ENCODE measurements at places on chromosomes 13 and 19.

DNA sequence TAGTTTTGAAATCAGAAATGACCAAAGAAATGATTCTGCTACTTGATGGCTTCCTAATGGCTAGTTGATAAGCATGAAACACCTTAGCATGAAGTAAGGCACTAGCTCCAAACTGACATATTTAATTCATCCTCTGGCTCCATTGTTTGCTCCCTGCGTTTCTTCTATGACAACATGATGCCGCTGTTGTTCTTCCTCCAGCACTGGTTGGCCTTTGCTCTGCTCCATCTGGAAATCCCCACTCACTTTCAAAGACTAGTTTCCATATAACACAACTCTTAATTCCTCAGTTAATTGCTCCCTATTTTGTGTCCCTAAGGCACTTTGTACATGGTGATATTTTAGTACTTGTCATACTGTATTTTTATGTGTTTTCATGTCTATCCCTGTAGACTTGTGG is 151.6 kb downstream of the GPC6 start:
- DNase-seq: no peak

DNA sequence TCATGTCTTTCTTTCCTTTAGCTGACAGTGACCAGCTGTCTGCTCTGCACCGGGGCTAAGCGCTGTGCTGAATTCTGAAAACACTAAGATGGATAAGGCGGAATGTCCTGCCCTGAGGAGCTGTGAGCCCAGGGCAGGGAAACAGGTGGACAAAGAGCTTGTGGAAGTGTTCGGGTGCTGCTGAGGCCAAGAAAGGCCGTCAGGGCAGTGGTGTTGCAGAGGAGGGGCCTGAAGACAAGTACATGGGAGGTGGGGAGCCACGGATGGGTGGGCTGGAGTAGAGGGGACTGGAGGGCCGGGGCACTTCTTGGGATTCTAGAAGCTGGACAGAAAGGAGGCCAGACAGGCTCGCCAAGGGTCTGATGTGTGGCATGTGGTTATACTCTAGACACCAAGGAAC is 66.2 kb upstream of the GPR183 start:
- no peak for DNase-seq

DNA sequence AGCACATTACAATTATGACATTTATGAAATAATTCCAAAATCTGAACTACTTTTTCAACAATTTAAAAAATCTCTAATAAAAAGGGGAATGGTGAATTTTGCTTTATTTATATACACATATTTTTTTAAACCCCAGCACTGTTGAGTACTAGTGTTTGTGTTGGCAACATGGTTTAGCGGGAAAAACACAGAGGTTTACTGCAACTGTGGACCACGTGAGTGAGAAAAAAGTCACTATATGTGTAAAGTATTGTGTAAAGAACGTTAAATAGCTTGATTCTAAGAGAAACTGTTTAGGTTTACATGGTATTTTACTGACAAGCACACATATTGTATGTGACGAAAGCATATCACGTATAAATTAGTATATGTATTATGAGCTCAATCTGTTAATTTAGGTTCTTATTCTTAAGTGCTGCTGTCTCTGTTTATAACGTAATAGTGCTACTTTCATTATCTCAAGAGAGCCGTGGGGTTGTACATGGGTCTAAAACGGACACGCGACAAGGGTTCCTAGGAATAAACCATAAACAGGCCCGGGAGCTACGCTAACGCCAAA is 617 bp downstream of the SKA3 start:
- DNase-seq: peak; percentile 73

DNA sequence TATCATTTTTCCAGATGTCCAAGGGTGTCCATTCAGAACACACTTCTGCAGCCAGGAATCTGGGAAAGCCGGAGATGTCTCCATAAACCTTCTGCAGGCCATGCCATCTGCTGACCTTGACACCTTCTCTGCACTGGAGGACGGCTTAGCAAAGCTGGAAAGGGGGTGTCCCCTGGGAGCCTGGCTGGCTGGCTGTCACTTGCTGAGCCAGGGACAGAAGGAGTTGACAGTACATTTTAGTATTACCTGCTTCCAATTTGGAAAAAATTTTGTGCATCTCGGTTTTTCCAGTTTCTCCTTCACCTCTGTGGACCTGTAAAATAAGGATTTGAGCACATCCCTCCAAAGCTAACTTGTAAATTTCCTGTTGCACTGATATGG is 8.1 kb upstream of the CHST8 start:
- DNase-seq: no peak

DNA sequence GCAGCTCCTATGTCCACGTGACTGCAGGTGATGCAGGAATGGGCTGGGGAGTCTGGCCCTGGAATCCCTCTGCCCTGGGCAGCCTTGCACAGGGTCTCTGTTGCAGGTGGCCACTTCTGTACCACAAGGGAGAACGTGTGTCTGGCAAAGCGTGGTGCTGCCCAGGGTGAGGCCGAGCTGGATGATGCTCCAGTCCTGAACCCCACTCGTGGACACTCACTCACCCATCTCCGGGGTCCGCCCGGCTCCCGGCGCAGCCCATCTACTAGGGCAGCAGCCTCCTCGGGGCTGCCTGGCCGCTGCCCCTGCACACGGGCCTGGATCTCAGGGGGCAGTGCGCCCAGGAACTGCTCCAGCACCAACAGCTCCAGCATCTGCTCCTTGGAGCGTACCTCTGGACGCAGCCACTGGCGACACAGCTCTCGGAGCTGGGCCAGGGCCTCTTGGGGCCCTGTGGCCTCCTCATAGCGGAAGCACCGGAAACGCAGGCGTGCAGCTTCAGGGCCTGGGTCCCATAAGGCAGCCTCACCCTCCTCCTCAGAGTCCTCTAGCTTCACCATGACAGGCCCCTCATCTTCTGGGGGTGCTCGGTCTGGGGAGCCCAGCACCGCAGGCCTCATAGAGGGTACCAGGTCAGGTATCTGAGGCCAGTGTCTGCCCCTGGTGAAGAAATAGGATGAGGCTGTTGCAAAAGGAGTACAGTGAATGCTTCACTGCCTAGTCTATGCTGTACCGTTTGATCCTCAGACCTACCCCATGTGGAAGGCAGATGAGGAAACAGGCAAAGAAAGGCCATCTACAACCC is 2.2 kb downstream of the MZF1 start:
- DNase-seq: no peak

DNA sequence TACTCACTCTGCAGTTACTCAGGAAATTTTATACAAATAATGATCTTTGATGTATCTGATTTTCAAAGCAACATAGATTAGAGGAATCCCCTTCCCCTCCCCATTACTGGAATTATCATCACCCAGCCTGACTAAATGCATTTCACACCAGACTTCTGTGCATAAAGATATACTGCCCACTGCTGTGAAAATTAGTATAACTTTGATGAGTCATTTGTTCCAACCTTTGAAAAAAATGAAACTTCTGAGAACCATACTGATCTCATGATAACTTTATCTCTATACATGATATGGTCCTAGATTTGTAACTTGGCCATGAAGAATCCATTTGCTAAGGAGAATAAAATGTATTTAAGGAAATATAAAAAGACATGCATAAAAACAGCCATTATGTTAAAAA is 63.9 kb downstream of the GPC6 start:
- no peak for DNase-seq

- no peak for DNase-seq
Measured at GRCh38 chr13:99973163-99973807, 1.7 kb upstream of the ZIC5 start.

DNA sequence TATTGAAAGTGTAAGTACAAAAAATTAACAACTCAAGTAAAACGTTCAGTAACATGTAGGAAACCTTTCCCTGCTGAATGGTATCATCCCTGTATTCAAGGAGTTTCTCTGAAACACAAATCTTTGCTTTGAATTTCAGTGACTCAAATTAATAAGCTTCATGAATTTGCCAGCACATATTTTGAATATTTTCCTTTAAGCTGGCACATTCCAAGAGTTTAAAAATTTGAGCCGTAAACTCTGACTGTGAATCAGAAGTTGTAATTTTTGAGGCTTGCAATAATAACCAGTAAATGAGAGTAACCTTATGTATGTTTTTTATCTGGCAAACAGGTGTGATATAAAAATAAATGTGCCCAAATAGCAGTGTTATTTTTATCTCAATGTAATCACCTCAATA is 1722.6 kb upstream of the PRR20A start:
- DNase-seq: no peak

DNA sequence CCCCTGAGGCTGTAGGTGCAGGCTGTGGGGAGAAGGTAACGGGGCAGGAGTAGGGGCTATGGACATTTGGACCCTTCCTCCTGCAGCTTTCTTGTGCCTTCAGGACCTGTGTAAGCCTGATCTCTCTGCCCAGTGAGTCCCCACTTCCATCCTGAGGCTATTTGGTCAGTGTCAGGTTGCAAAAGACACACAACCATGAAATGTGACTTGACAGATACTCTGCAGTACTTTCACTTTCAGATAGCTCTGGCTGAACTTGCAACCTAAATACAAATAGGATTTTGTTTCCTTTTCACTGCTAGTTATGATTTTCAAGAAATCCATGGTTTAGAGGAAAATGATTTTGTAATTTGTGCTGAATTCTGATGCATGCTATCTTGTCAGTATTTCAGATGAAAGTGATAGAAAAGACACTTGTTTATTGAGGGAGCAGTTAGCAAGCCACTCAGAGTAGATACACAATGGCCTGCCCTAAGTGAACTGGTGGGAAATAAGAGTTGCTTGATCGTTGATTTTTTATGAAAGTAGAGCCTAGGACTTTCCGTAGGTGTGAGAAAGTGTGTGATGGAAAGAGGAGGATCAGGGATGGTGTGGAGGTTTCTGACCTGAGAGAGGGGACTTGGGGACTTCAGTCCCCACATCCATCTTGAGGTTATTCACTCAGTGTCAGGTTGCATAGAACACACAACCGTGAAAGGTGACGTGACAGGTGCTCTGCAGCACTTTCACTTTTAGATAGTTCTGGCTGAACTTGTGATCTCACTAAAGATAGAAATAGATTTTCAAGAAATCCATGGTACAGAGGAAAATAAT is 18.1 kb upstream of the EID2 start:
- DNase-seq: peak; percentile 48

GRCh38 chr19:4763021-4763420 is 28.5 kb upstream of the FEM1A start:
- no peak for DNase-seq

DNA sequence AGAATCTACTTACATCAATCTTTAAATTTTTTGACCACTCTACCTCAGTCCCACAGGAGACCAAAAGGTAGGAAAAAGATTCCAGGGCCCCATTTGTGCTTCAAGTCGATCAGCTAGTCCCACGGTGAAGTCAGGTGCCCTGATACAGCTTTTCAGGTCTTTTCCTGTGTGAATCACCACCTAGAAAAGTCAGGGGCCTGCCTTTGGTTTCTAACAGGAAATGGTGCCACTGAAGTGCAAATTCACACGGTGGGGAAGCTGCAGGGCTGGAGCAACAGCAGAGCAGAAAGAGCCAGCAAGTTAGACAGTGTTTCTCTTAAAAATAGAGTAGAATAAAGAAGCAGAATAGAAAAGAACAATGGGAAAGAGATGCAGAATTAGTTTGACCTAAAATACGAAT is 107.5 kb downstream of the KLF12 start:
- no peak for DNase-seq

DNA sequence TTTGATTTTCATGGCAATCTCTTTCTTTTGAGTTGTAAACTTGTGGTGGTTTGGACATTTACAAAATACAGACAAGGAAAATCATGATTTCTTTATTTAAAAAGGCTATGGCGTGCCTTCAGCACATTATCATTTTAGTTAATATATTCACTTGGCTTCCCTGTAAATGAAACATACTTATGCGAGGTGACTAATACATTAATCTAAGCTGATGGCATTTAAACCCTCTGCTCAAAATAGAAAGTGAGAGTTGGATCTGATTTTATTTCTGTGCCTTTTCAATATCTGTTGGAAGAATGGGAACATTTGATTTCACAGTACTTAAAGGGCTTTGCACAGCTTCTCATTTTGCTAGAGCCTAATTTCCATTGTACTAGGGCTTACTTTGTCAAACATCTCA is 289.8 kb downstream of the MTUS2 start:
- no peak for DNase-seq

DNA sequence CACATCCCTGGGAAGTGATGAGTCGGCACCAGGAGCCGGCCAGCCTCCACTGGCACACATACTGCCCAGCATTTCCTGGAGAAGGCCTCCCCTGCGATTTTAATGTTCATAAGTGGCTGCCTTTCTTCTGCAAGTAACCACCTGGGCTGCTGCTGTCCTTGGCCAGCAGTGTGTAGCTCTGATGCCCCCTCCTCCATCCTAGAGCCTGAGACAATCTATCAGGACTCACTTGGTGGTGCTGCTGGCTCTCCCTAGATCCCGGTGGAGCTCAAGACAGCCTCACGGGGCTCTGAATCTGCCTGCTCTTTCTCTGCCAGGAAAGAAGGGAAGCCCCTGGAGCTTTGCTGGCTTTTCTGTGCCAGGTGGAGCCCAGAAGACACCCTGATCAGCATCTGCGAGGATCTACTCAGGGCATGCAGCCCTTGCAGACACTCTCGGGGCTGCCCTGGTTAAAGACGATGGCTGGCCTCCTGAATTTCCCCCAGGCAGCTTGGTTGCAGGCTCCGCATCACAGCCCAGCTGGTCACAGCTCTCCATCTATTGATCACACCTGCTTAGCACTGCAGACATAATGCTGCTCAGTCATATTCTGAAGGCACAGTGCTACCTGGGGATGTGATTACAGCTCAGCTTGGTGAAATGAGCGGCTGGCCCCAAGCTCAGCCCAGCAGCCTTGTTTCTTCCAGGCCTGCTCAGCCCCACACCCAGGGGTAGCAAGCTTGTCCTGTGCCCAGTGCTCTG is 122.3 kb downstream of the ZDHHC20 start:
- no peak for DNase-seq

DNA sequence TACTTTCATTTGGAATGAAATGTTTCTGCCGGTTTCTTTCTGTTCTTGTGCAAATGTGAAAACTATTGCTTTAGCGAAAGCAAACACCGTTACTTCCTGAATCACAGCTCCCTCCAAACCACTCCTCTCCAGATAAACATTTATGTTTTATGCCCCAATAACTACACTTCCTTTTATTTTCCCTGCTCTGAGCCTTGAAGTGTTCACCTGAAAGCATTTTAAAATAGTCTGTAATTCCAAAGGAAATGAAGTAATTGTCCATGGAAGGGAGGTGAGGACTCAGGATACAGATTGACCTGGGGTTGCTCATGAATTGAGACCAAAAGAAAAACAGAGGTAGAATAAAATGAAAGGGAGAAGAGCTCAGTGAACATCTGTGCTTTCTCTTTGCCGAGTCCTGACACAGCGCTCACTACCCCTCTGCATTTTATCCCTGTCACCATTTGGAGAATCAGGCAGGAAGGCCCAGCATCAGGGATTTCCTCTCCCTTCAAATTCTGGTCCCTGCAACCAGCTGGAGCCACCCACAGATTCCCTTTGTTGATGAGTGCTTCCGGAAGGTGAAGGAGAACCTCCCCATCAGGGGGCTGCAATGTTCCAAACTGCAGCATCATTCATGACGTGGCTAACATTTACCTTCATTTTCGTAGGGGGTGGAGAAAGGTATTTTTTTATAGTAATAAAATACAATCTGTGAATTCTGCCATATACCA is 171.9 kb downstream of the ITGBL1 start:
- no peak for DNase-seq

DNA sequence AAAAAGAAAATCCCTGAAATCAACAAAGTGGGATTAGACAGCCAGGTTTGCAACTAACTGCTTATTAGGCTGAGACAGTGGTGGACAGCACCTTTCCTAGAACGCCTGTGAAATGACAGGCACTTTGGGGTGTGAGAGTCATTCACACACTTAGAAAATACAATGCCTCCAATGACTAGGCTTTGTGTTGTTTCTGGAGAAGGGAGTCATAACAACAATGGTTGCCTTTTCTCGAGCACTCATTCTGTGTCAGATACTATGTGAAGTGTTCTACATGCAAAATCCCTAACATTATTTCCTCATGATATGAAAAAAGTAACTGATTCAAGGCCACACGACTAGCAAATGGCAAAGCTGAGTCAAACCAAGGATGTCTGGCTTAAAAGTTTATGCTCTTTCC is 41.2 kb downstream of the SACS start:
- no peak for DNase-seq

All from SW480 (cell line).